ENCODE measurements at places on chromosomes 3 and 15.

GRCh38 chr15:100849021-100849854, 30.4 kb upstream of the ALDH1A3 start:
- DNase-seq: no peak

- no peak for DNase-seq
Observed at GRCh38 chr3:72533591-72534473, 314.4 kb downstream of the SHQ1 start.

- no peak for DNase-seq
Observed at GRCh38 chr15:27457766-27458165, 486.8 kb downstream of the GABRG3 start.

DNA sequence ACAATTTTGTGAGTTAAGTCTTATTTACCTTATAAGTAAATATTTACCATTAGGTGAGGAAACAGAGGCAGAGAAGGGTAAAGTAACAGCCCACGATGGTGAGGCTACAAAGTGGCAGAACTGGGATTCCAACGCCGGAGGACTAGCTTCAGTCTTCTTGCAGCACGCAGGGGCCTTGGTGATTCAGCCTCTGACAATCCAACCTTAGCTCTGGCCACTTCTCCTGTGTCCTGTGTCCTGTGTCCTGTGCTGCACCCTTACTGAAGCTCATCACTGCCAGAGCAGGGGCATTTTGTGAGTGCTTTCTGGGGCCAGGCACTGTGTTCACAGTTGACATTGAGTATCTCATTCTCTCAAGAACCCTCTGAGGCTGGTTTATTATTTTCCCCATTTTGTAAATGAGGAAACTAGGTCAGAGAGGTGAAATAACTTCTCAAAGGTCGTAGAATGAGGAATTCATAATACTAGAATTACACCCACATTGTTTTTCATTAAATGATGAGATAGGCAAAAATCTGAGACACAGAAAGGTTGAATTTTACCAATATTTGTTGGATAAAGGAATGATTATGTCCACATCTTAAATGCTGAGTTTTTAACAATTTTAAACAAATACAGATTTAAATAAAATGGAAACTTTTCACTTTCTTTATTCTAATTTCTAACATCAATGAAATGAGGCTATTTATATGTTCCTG, 215.9 kb downstream of the BBX start:
- DNase-seq: no peak

Data from renal cortex interstitium (tissue), 15 donors.